ENCODE measurements at places on chromosomes 3 and 15. TPM values are rescaled to one million over a fixed set of nuclear protein-coding genes. Genes with fewer than 3 reads are reported as not detected.

The GOLGA8K gene
- not detected for total RNA-seq

The SIN3A gene
- 67.5 TPM for total RNA-seq

The GOLGA8M gene
- not detected for total RNA-seq

The MASP1 gene
- 19.0 TPM for total RNA-seq

The MYL3 gene
- total RNA-seq, result 16.1 TPM

The SLC28A2 gene
- 0.37 TPM for total RNA-seq

The COL8A1 gene
- 2.6 TPM for total RNA-seq

The POTEB2 gene
- not detected for total RNA-seq

The RBMS3 gene
- total RNA-seq, result 18.7 TPM

The MORF4L1 gene
- total RNA-seq, result 215 TPM

The NISCH gene
- total RNA-seq, result 72.0 TPM
